HuH-7 (cell line): ENCODE measurements at places on chromosomes 6 and 20.

DNA sequence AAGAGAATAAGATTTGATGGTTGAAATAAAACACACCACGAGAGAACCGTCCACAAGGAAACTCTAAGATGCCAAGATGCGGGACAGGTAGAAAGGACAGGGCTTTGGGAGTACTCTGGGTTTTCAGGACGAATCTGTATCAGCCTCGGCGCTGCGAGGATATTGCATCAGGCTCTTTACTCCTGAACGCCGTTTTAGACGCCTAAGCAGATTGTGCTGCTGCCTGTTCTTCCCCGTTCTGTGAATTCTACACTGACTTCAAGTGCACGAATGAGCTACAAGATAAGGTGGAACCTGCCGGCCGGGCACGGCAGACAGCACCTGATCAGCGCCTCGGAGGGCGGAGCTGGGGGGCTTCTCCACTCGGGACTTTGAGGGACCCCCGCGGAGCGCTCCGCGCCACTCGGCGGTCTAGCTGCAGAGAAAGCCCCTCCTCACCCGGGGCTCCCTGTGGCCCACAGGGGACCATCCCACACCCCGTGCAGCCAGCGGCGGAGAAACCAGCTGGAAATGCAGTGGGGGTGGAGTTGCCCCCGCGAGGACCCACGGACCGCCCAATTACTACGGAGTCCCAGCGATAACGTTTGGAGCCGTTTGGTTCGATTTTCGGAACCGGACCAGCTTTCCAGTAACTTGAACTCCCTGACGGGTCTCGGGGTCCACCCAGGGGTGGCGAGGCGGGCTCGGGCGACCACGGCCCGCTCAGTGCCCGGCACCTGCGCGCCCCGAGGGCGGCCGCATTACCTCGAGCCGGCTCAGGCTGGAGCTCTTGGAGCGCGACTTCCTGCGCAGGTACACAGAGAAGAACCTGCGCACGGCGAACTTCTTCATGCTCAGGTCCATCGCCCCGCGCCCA lies 646 bp downstream of the RPS6KA2 start:
- DNase-seq: no peak

DNA sequence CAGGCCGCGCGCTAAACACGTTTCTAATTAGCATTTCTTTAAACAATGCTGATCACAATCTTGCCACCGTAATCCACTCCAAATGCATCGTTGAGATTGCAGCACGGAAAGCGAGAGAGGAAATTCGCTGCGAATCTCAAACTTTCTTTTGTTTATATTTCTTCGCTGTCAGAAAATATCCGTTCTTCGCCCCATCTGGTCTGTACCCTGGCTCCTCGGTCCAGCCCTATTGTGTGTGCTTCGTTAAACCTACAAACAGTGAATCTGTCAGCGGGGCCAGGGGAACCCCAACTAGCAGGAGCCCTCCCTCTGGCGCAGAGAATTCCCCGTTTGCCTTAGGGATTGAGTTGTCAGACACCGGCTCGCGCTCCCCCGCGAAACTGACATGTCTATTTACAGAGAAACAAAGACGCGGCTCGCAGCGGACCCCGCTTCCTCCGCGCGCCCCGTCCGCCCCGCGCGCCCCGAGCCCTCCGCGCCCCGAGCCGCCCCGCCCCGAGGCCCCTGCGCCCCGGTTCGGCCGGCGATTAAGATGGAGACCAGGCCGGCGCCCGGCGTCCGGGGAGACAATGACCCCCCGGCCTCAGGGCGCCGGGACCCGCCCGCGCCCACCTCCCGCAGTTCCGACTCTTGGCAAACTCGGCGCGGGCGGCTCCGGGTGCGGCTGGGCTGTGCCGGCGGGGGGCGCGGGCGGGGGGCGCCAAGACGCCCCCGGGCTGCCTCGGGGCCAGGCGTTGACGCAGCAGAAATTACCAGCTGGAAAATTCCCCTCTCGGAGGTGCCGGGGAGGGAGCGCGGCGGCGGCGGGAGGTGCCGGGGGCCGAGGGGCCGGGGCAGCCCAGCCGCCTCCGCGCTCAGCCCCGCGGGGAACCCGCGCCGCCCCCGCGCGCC lies 874 bp downstream of the ZBTB46 start:
- DNase-seq: no peak

DNA sequence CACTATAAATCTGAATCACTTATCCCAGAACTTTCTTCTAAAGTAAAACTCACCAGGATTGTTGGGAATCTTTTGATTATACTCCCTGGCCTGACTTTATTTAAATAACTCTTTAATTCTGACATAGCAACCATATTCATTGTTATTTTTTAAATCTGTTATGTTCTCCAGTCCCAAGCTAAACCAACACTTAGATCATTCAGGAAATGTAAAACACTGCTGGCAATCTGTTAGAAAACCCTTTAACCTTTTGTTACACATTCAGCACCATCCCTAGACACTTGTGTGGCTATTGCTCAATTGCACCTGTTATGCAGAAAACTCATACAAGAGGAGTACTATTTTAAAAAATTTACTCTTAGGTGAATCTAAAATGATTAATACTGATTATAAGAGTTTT lies 101.8 kb upstream of the NHSL1 start:
- no peak for DNase-seq

DNA sequence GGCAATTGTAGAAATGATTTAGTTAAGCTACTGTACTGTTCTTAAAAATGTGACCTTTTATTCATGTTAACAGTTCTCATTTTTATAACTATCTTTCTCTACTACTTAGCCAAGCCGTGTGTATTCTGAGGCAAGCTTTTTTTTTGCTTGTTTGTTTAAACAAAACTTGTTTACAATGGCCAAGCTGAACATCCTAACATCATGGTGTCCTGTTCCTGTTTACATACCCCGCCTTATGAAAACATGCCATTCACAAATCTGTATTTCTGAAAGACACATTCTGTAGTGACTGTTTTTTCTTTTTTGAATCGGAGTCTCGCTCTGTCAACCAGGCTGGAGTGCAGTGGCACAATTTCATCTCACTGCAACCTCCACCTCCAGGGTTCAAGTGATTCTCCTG lies 140.9 kb downstream of the NCOA3 start:
- DNase-seq: no peak

DNA sequence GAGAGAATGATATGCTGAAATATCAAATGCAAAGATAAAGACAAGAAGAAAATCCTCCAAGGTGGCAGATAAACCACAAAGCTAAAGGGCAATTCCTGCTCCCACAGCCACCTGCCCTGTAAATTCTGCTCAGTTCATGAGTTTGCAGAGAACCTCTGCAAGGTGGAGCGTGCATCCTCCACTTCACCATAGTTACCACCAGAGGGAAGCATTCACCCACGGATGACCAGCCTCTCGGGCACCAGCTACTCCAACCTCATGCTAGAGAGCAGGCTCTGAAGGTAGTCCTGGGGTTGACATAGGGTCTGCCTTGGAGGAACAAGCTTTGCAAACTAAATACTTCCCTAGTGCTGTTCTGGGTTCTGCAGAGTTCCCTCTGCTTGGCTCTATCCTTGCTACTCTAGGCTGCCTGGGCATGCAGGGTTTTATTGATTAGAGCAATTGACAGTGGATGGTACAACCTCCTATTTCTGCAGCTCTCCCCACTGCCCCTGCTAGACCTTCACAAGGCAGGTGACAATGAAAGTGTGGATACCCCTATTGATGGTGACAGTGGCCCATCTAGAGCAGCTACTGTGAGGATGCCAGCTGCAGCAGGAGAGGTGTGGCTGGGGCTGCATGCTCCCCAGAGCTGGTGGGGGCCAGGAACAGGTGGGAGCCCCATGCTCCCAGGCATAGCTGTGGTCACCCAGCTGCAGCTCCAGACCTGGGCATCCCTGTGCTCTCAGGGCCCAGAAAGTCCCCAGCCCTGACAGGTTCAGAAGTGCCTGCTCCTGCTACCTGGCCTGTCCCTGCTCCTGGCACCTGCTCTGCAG lies 51.1 kb downstream of the GGTLC1 start:
- peak; percentile 49 for DNase-seq

GRCh38 chr6:144335311-144335861 lies 50.3 kb downstream of the UTRN start:
- no peak for DNase-seq

DNA sequence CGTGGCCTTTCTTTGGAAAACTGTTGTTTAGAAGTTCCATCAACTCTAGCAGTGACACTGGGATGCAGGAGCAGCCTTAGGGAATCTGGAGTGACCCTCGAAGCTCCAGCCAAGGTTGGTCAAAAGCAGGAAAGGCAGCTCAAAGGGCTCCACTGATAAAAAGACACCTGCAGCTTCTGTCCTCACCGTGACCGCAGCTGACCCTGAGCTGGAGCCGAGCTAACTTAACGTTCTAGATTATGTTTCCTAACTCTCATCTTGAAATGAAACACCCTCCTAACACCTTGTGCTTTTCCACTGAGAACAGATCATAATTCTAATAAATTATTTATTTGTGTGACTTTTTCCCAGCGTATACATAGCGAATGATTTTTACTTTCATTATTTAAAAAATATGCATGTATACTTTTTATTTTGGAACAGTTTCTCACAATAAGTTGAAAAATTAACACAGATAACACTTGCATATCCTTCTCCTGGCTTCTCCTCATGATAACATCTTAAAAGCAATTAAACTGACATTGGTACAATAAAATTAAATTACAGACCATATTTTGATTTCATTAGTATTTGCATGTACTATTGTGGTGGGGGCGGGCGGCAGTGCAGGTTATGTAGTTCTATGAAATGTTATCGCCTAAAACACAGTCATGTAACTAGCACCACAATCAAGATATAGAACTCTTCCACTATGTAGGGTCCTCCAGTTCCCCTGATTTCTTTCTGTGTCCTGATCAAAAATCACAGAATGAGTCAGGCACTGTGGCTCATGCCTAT lies 116.1 kb downstream of the MOXD1 start:
- DNase-seq: no peak

DNA sequence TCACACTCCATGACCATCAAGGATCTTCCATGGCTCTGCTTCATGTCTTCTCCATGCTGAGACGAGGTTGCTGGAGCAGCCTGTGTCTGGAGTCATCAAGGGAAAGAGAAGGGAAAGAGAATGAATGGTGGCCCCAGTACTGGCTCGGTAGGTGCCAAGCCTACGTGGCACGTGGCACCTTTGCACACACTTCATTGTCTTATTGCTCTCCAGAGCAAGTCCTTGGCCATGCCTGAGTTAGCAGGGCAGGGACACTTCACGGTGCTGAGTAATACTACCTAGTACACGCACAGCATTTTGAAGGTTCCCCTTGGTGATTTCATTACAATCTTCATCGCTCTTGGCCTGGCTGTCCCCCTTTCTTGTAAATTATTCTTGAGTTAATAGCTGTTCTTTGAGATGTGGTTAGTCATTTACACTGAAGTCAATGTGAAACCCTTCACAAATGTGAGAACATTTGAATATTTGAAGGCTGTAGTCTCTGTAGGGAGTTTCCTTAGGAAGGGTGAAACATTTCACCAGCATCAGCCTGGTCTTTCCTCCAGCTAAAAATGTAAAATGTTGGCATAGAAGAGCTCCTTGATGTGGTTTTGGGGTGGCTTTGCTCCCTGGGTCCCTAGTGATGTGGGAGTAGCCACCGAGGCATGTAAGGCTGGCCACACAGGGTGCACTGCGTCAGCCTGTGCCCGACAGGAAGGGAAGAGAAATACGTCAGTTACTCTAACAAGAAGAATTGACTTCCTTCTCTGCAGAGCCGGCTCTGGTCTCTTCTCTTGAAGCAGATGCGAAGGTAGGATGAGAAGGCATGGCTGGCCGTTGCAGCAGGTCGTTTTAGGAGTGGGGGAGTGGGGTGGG lies at the start of gene SYTL3:
SYTL3 (plus strand) TSS at position 766 of the 855 bp plus-strand sequence. CDS start 13,215 bp downstream, outside the sequence.
- DNase-seq: no peak

- DNase-seq: no peak
Observed at GRCh38 chr20:48463096-48463720, 364.6 kb downstream of the PREX1 start.

GRCh38 chr6:7185561-7185960 lies 77.8 kb downstream of the RREB1 start:
- DNase-seq: no peak

DNA sequence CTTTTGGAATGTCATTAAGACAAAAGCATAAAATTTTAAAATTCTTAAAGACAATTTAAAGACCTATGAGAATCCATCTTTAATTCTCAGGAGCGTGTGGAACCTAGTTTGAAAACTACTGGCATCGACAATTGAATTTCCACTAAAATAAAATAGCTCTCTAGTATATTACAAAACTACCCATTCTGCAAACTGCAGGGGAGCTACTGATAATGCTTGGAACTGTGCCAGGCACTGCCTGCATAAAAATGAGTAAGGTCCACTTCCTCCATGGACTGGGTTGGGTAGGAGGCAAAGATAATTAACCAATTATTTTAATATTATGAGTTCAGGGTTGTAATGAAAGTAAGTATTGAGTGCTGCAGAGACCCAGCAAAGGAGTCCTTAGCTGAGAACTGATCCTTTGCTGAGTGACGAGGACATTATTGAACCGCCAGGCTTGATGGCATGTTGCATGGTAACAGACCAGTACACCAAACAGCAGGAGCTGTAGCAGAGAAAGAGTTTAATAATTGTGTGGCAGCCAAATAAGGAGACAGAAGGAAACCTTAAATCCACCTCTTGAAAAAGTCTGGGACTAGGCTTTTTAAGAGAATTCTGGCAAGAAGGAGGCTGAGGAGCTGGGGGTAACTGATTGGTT lies 261.3 kb downstream of the ESR1 start:
- no peak for DNase-seq
